Kidney tubule cell (primary cell): ENCODE measurements at places on chromosomes 5 and 9.

- DNase-seq: no peak
Measured at GRCh38 chr9:121628401-121628800, 23.0 kb upstream of the DAB2IP start.

GRCh38 chr5:180645274-180646204 lies 3.9 kb downstream of the FLT4 start:
- no peak for DNase-seq

DNA sequence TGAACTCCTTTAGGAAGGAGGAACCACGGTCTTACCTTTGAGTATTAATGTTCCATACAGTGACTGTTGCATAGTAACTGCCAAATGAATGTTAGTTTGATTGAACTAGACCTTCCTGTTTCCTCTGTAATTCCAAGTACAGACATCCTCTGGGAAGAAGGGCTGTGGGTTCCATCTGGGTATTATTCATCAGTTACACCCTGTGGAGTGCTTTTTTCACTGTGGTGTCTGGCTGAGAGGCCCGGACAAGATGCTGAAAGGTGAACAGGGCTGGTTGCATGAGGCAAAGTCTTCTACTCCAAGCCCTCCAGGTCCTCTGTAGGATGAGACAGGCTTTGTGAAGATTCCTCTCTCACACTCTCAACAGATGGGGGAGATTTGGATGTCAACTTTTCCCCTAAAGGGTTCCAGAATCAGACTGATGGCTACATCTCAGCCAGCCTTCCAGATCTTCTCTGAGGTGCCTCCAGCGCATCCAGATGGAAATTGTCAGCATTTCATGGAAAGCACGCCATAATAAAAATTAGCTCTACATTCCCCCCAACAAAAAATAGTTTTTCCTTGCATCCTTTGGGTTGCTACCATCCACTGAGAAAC lies 230.9 kb downstream of the GAS1 start:
- DNase-seq: no peak

- DNase-seq: no peak
Measured at GRCh38 chr9:37155601-37156000, 35.2 kb downstream of the ZCCHC7 start.

- peak; percentile 56 for DNase-seq
Measured at GRCh38 chr5:141734501-141735229, 52.6 kb upstream of the ARAP3 start.

DNA sequence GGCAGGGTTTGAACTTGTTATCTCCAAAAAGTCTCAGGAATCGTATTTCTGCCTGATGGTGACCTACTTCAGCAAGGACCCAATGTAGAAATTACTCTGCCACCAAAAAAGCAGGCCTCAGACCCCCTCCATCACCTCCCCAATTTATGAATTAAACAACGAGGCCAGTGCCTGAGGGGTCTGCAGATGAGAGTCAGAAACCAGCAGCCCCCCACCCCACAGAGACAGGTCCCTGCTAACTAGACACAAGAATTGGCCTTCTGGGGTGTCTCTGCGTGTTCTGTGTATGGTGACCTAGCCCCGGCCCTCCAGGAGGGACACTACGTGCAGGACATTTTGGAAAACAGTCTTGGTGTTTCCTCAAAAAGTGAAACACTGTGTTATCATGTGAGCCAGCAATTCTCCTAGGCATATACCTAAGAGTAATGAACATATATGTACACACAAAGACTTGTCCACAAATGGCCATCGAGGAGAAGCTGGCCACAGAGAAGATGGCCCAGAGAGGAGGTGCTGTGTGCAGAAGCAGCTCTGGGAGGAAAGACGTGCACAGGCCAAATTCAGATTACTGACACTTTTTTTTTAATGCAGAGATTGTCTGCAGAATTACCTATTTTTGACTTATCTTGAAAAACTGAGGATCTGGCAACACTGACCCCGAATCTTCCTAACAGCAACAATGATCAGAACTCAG lies 93.8 kb downstream of the ADAMTS2 start:
- no peak for DNase-seq

DNA sequence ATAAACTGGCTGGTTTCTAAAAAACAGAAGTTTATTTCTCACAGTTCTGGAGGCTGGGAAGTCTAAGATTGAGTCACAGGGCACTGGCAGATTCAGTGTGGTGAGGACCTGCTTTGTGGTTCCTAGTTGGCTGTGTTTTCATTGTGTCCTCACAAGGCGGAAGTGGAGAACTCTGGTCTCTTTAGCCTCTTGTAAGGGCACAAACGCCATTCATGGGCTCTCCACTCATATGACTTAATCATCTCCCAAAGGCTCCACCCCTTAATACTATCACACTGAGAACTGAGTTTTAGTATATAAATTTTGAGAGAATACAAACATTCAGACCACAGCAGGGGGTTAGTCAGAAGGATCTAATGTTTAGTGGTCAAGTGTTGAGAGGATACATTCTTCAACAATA lies 208.2 kb downstream of the SEC61B start:
- peak; percentile 8 for DNase-seq

DNA sequence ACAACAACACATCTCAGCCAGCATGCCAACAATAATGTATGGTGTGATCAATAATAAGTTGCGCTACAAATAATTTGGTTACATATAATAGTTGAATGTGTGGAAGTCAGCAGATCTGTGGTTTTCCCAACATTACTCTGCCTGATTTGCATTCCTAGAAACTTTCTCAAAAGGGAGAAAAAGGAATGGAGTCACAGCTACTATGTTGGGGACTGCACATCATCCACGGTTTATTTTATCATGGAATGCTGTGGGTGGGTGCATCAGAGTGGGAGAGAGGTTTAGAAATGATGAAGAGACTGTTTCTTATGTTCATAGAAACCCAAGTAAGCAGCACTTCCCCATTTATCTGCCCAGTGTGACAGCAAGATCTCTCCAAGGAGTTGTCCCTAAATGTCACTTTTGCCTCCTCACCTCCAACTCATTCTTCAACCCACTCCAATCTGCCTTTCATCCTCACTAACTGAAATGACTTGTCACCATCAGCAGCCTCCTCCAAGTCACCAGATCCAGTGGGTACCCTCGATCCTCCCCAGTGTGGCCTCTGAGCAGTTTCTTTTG lies 2.8 kb upstream of the SPOCK1 start:
- no peak for DNase-seq

DNA sequence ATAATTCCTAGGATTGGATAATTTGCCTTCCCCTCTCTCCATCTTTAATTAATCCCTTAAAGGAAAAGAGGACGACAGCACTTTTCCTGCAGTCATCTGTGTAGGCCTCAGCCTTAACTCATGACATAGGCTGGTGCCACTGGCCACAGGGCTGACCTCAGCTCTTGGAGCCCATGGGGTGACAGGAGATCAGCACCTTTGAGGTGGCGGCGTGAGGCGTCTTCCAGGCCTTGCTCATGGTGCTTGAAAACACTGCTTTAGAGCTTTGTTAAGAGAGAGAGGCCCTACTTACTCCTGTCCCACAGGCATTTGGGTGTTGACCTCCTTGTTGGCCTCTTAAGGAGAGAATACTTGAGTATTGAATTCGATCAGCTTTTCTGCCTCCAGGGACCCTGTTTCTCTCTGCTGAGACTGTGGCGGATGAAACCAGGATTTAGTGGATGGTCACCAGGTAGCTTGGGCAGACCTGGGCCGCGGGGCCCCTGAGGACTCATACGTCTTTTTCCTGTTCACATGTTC lies 23.4 kb downstream of the TENT4A start:
- no peak for DNase-seq

DNA sequence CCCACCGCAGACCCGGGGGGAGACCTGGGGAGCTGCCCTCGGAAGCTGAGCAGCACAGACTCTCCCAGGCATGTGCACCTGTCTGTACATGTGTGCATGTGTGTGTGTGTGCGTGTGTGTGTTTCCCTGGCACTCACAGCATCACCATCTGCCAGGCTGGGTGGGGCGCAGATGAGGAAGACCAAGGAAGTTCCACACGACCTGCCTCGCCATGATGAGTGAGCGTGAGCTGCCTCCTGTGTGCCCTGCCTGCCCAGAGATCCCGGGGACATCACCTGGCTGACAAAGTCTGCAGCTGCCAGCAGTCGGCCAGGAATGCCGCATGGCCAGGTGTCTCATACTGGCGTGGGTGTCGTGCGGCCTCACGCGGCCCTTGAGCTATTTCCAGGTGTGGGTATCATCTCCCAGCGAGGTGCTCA lies 4.0 kb upstream of the GPSM1 start:
- DNase-seq: no peak

- no peak for DNase-seq
Measured at GRCh38 chr5:91390268-91390667, 7.2 kb upstream of the ARRDC3 start.

GRCh38 chr5:138338411-138339090 lies 485 bp downstream of the FAM53C start:
- DNase-seq: no peak

DNA sequence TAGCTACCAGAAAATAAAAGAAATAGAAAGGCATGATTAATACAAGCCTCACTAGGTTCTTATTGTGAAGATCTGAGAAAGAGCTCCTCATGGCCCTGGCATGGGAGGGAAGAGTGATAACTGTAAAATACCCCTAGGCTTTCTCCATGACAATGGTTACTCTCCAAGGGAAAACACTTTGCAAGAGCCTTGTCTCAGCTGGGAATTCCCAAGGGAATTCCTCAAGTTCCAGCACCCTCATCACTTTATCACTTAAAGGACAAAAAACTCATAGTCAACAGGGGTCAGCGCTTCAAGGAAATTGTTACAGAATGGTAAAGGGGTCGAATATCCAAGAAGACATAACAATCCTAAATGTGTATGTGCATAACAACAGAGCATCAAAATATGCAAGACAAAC lies 21.2 kb downstream of the SYK start:
- no peak for DNase-seq

- no peak for DNase-seq
Measured at GRCh38 chr5:83653669-83654068, 67.0 kb downstream of the HAPLN1 start.

GRCh38 chr9:105053209-105053652 lies 125.3 kb upstream of the ABCA1 start:
- DNase-seq: peak; percentile 95

DNA sequence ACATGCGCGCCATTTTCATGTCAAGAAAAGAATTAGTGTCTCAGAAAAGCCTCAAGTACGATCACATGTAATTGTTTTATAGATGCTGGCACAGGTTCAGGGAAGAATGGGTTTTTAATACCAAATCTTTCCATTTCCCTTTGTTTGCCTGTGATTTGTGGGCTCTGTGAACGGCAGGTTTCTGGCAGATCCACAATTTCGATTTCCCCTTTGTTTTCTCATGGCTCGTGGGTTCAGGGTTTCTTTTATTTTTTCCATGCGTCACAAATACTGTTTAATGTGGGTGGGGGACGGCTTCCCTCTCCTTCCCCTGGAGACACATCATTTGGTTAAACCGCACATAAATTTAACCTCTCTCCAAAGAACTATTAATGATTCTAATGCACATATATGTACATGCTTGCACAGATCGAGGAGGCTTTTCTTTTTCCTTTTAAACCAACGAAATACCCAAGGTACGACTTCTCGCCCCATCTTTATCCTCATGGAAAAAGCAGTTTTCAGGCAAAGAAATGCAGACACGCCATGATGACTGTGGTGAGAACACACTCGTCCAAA lies 195.9 kb downstream of the SLIT3 start:
- DNase-seq: no peak

- DNase-seq: peak; percentile 76
Measured at GRCh38 chr5:83718195-83718825, 2.3 kb downstream of the HAPLN1 start.

- DNase-seq: no peak
Measured at GRCh38 chr9:101027236-101027635, 1.3 kb upstream of the PLPPR1 start.

DNA sequence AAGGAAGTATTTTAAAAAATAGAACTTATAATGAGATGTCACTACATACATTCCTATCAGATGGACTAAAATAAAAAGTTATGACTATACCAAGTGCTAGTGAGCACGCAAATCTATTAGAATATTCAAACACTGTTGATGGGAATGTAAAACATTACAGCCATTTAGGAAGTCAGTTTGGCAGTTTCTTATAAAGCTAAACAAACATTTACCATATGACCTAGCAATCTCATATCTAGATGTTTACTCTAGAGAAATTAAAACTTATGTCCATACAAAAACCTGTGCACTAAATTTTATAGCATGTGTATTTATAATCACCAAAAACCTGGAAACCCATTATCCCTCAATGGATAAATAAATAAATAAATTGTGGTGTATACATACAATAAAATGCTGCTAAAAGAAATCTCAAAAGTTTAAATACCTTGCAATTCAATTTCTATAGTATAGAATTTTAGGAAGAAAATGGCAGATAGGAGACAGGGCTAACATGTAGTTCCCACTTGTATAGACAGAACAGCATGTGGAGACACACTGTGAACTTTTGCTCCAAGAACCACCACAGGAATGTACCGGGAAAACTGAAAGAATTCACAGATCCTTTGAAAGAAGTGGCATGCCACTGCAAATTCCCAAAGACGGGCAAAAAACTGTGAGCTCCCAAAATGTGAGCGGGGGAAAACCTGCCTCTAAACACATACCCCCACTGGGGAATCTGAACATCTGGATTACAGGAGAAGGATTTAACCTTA lies 174.6 kb upstream of the SPEF2 start:
- no peak for DNase-seq

DNA sequence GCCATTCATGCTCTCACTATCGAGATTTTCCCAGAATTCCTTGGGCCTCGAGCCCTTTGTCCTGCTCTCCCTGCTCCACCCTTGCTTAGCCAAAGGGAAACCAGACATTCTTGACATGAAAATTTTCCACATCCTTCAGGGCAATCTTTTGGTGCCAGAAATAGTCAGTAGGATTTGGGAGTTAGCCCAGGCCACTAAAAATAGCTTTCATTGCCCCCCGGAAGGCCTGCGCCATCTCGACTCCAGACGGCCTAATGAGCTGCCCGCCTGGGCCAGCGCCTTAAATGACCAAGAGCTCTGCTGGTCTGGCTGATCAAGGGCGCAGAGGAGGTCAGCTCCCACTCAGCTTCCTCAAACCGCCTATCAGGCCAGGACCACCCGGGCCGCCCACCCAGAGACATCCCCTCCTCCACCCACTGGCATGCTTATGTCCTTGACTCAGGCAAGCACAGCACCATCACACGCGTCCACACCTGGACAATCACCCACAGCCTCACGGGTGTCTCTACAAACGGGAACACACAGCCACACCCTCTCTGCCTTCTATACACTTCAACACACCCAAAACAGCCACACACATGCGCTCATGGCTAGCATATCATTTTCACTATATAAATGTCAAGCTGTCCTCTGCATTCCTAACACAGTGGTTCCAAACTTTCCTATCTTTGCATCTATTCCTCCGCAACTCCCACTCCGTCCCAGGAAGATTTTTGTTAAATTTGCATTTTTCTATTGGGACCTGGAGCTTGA lies 20.9 kb downstream of the DUSP1 start:
- no peak for DNase-seq

DNA sequence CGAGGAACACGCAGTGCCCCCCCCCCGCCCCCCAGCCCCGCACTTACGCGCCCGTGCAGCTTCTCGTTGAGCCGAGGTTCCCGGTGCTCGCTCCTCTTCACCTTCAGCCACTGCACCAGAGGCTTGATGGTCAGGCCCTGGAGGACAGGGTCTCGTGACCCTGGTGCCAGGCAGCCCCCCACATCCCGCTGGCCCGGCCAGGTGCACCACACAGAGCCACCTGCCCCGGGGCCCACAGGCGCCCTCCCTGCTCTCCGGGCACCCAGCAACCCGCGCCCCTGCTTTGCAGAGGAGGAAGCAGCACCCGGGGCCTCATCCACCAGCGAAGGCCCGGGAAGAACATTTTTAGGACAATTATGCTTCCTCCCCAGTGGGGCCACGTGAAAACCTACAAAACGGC lies 39.0 kb downstream of the EXOC3 start:
- no peak for DNase-seq

GRCh38 chr5:138979684-138980280 lies 104.6 kb upstream of the LRRTM2 start:
- DNase-seq: no peak
